ENCODE measurements at places on chromosomes 1 and 21.

DNA sequence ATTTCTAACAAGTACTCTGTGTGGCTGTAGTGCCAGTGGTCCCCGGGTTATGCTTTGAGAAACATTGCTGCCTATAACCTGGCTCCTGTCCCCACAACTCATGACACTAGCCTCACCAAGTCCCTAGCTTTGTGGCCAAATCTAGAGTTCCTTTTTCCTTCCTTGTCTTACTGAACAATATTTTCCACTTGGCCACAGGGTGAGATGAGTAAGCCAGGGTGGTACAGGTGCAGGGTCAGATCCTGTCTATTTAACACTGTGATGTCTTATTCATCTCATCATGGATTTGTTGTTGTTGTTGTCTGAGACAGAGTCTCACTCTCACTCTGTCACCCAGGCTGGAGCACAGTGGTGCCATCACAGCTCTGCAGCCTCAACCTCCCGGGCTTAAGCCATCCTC, 18.6 kb downstream of the ARMH1 start:
- no peak for DNase-seq

GRCh38 chr1:150409504-150410362, 45.8 kb downstream of the RPRD2 start:
- DNase-seq: no peak

- DNase-seq: no peak
These were observed 18.2 kb downstream of the CRYZ start for GRCh38 chr1:74714429-74715235.

- DNase-seq: no peak
These were observed 31.3 kb downstream of the CCN1 start for GRCh38 chr1:85611856-85612255.

GRCh38 chr1:208045463-208046260, 134.7 kb upstream of the CD34 start:
- DNase-seq: no peak

DNA sequence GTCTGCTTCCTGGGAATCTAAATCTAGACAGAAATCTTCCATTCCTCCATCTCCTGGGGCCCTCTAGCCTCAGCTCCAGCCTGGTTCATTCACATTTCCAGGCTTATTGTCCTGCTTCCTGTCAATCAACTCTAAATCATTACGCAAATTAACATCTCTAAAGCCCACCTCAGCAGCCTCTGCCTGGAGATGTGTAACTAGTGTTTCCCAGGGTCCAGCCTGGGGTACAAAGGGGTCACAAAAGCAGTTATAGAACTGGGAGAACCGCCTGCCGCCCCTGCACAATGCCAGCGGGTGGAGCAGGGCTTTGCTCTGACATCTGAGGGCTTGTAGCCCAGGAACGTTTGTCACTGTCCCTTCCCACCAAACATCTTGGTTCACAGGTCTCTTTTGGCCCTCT, 373.5 kb downstream of the RRAGC start:
- no peak for DNase-seq

DNA sequence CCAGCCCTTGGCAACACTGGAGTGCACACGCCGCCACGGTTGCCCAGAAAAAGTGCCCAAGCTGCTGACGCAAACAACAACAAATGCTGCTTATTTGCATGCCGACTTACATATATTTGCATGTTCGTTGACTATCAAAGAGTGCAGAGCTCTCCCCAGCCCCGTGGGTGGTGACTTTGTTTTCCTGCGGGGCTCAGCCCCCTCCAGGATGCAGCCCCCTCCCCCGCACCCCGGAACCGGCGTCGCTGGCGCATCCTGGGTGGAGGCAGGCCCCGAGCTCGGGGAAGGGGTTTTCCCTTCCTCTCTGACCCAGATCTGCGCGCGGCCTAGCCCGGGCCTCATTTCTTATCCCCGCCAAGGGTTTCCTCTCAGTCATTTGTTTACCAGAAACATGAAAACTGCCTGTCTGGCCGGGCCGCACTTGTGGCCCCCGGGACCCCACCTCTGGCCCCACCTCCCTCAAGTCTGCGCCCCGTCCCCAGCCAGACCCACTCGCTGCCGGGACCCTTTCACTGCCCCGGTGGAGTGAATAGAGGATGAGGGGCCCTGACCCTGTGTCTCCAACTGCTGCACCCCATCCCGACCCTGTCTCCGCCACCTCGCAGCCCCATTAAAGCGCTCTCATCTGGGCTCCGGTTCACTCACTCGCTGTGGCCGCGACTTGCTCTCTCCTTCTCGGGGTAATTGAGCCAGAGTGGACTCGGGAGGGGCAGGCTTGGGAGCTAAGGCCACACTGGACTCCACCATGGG, 5.5 kb downstream of the TNFRSF25 start:
- DNase-seq: no peak

- no peak for DNase-seq
These were observed 186.7 kb upstream of the NFIA start for GRCh38 chr1:60895701-60896100.

DNA sequence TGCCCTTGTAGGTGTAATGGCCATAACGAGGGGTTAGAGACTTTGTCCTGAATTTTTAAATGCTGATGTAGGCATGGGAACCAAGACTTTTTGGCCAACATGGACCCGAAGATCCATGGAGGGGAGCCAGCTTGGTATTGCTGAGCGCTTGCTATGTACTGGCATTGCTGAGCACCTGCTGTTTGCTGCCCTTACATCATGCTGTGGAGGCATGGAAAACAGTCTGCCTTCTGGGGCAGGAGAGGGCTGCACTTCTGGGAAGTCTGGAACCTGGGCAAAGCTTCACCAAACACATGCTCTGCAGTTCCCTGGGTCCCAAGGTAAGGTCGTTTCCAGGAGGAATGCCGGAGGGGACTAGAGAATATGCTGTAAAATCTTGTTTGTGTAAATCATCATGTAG, 86.3 kb upstream of the CNIH3 start:
- DNase-seq: no peak

GRCh38 chr1:212641956-212642355, 33.4 kb downstream of the ATF3 start:
- DNase-seq: no peak

DNA sequence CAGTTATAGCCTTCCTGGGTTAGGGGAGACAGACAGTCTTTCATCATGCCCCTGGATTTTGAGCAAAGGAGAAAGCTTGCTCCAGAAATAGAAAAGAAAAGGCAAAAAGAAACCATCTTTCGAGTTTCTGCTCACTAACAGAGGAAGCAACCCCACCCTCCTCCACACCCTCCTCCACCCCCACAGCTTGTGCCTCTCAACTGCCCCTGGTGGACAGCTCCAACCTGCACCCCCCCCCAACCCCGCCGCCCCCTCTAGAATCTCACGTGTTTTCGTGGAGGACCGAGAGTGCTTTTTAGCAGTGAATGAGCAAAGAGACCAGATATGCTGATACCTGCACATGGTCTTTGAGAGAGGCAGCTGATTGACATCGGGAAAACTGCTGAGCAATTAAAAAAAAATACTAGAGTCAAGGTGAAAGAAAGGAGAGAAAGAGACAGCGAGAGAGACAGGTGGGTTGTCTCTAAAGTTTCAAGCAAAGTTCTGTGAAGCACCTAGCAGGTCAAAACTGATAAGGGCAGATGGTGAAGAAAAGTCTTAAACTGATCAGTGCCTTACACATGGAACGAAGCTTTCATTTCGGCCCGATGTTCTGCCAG, 358.3 kb downstream of the KIF26B start:
- DNase-seq: no peak

- no peak for DNase-seq
These were observed 9.8 kb upstream of the CSF3R start for GRCh38 chr1:36492491-36492890.

GRCh38 chr1:26290882-26291261, 11.0 kb downstream of the SH3BGRL3 start:
- DNase-seq: no peak

Measured in Ammon's horn (tissue), 1 donor.